ENCODE measurements at places on chromosomes 4 and X. TPM values are rescaled to one million over a fixed set of nuclear protein-coding genes. Genes with fewer than 3 reads are reported as not detected.
A peak's percentile ranks its signal among the peaks of the same experiment; 100 is the strongest.

- no peak for DNase-seq
Observed at GRCh38 chr4:2251795-2252529, 9.9 kb downstream of the MXD4 start.

- no peak for DNase-seq
Observed at GRCh38 chr4:181821039-181822004, 421.9 kb upstream of the TENM3 start.

DNA sequence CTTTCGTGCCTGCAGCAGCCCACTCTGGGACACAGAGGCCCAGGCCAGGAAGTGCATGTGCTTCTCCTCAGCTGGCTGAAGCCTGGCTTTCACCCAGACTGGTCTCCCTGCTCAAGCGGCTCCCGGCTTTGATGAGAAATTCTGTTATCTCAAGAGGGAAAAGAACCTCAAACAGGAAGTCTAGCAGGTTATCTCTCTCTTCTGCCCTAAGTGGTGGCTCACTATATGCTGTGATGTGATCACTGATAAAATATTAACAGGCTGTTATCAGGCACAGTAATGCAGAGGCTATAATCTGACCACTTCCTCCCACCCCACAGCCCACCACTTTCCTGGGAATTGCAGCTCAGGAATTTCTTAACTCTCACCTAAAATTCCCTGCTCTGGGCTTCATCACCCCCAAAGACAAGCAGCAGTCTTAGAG, 13.3 kb downstream of the CLDN2 start:
- peak; percentile 36 for DNase-seq

DNA sequence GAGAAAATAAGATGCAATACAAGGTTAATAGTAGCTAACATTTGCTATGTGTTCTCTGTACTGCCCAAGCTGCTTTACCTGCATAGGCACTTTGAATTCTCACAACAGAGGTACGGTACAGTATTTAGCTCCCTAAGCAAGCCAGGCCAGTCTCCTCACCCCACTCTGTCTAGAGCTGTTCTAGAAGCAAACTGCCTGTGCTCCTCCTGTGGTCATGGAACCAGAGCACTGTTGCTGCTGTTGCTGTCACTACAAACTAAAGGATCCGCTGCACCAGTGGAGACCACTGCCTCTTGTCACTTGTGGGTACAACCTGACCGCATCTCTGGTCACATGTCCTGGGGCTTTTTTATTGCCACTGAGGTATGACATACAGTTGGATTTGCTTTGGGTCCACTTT, 19.6 kb downstream of the ZNF330 start:
- DNase-seq: no peak

DNA sequence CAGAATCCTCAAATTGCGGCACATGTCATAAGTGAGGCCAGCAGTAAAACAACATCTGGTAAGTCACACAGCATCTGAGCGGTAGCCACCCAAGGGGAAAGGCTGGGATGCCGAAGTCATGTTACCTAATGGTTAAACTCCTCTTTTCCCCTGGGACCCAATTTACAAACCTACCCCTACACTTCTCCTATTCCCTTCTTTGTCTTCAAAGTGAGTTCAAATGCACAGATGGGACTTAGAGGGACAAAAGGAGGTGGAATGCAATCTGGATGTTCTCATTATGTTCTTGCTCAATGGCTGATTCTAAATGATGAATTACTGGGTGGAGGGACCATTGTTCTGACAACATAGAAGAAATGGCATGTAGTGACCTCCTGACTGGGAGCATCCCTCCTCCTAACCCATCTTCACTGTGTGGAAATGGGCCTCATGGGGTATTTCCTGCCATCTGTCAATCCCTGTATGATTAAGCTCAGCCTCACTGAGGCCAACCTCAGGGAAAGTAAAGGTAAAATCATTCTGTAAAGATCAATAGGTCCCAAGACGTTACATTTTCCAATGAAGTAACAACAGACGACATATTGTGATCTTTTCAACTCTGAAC, 8.5 kb downstream of the CD40LG start:
- DNase-seq: no peak

DNA sequence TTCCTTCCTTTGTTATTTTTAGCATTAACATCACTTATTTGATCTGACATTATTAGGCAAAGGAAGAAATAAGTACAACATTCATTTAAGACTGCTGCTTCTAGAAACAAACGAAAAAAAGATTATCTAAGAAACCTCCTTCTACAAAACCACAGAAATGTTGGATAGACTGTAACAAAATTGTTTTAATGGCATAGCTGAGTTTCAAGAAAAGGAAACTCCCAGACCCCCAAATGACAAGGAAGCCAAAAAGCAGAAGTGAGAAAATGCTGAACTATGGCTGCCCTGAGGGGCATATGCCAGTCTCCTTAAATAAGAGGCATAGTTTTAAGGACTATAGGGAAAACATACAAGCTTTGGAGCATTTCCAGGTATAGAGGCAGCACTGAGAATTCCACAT, 1431.6 kb upstream of the TENM3 start:
- DNase-seq: no peak

DNA sequence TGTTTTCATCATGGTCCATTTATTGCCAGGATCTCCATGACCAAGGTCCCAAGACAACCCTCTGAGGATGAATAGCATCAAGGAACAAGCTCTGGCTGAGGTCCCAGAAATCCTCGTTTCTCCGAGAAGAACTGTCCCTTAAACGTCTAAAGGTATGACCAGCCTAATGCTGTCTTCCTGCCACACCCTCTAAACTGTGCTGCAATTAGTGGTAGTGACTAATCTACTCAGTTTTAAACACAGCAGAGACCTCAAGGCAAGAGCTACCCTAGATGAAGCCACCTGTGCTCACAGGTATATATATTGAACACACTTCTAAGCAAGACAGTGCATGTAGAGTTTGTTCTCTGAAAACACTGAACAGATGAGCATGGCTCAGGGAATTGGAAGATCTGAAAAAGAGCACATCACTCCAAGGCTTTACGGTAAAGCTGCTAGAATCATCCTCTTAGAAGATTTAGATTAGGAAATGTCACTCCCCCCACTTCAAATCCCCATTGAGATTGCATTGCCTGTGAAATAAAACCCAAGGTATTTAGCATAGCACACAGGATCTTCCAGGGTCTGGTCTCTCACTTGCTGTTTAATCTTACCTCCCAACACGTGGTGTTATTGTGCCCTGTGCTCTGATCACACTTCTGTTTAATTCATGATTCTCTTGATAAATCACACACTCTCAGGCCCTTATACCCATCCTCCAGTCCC, 173.9 kb upstream of the VCX3A start:
- DNase-seq: no peak

GRCh38 chr4:159770401-159770800, 667.5 kb downstream of the RAPGEF2 start:
- DNase-seq: no peak

- no peak for DNase-seq
Observed at GRCh38 chr4:24894243-24894642, 18.6 kb downstream of the CCDC149 start.

DNA sequence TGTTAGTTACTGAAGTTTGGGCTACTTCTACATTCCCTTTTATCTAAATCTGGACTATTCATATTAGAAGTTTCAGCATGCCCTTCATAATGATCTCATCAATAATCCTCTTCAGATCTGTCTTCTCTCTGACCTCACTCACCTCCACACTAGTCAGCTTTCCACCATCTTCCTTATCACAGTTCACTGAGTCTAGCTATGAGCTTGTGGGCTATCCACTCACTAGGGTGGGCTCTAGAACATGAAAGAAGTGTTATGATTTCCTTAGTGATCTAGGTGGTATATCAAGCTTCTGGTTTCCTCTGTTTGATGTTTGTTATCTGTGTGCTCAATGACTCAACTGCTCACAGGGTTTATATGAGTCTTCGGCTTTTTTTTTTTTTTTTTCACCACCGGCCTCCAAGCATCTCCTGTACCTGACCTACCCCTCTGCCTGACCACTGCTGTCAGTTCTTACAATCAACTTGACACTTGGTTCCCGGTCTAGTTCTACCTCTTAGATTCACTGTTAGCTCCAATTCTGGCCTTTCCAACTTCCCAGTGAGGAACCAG, 103.1 kb downstream of the PAPSS1 start:
- DNase-seq: no peak

DNA sequence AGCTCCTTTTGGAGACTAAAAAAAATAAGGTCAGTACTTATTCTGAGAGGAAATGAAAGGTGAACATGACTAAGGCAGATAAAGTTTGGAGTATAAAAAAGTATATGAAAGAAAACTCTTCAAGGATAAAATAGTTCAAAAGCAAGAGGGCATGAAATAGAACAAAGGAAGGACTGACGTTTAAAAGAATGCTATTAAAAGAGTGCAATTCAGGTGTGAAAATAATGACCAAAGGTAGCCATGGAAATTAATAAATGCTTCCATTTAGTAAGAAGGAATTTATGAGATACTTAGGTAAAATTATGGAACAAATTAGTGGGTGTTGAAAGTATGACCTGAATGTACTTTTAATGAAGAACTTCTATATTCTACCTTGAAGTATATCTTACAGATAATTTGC, 128.2 kb upstream of the WDFY3 start:
- no peak for DNase-seq

DNA sequence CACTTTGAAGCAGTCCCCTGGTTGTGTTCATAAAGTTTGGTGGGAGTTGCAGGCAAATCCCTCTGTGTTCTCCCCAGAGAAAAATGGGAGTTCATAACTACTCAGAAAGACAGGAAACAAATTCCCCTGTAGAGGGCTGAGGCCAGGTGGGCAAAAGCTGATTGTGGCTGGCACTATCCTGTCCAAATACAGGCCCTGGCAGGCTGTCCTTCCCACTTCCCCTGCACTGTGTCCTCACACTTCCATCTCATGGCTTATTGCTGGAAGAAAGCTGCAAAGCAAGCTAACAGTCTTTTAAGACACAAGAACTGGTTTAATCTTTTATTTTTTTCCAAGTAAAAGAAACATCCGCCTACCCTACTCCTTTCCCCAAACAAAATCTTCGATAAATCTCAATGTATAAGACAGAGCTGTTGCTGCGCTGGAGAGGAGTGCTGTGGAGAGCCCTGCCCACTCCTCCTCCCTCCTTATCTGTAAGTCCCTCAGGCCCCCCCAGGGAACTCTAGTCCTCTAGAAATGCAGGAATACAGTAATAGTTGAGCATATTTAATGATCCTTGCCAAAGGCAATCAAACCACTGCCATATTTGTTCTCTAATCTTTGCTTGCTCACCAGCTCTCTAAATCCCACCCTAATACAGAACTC, 14.0 kb downstream of the TAPT1 start:
- DNase-seq: no peak

DNA sequence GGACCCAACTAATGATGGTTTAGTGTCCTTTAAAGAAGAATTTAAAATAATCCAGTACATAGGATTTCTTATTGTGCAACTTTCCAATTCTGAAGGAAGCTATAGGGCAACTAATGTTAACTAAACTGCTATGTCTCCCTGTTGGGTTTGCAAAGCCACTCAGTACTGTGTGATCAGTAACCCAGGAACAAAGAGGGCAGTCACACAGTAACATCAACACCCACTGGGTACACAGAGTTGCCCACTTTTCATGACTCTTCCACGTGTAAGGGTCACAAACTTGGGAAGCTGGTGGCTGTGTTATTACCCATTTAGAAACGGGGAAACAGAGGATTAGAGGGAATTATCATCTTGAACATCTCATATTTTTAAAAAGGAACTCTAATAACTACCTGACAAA, 555.0 kb upstream of the DIPK2B start:
- DNase-seq: no peak

- DNase-seq: no peak
Observed at GRCh38 chr4:112633477-112634235, 3.1 kb downstream of the ZGRF1 start.

DNA sequence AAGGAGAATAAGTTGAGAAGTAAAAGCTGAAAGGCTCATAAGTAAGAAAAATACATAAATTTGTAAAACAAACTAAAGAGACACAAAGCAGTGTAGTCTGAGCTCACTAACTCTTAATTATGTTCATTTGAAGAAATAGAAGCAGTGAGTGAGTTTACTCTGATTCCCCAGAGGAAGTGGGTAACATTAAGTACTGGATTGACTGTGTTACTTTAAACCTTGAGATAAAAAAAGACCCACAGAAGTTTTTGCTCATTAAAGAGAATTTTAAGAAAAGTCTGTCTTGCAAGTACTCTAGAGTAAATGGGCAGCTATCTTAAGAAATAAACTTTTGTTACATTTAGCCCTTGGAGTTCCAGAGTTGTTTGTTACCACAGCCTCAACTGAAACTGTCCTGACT, 2466.9 kb downstream of the PCDH7 start:
- no peak for DNase-seq

DNA sequence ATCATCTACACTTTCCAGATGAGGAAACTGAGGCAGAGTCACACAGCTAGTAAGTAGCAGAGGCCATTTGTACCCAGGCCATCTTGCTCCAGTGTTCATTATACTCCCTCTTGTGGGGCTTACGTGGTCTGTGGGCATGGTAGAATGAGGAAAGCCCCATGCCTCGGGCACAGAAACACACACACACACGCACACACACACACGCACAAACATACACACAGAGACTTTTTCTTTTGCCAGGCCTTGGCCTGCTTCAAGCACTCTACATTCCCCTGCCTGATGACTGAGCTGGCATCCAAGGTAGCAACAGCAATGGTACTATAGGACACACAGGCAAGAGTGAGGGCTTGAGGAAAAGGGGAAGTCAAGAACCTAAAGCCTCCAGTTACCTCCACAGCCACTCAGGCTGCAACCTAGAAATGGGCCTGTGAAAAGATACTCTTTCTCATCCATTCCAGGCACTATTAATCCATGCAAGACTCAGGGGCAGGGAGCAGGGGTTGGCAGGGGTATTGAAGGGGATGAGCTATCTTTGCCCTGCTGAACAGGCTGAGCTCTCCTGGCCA, 43.6 kb downstream of the STARD8 start:
- no peak for DNase-seq

GRCh38 chr4:78409612-78410202, 141.9 kb upstream of the ANXA3 start:
- DNase-seq: no peak

DNA sequence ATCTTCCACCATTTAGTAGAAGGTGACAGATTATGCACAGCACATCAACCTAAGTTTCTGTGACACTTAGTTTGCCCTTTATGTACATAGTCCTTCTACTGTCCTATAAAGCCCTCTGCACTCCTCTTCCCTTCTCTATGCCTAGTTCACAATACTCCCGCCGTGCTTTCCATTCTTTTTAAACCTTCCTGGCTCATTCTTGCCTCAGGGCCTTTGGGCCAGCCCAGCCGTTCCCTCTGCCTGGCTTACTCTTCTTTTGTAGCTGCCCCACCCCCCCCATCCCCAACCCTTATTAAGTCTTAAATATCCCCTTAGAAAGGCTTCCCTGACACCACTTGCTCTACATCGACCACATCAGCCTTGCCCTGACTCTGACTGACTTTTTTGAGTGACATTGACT, 33.0 kb downstream of the SGMS2 start:
- DNase-seq: no peak

Gene HELT
- not detected for total RNA-seq

Gene IL15
- total RNA-seq: 4.6 TPM

Gene ADGRG2
- total RNA-seq: 0.09 TPM

Gene SOD3
- total RNA-seq: 33.7 TPM

Gene P2RY10
- total RNA-seq: not detected

Gene TMEM150C
- total RNA-seq: 0.98 TPM

Gene RTL5
- total RNA-seq: 0.07 TPM

Gene CCDC120
- total RNA-seq: 30.8 TPM

Gene ATP2B3
- not detected for total RNA-seq

Gene ZNF157
- total RNA-seq: not detected
